EH (cell line): ENCODE measurements at places on chromosomes 5 and 9.
A peak's percentile ranks its signal among the peaks of the same experiment; 100 is the strongest.

DNA sequence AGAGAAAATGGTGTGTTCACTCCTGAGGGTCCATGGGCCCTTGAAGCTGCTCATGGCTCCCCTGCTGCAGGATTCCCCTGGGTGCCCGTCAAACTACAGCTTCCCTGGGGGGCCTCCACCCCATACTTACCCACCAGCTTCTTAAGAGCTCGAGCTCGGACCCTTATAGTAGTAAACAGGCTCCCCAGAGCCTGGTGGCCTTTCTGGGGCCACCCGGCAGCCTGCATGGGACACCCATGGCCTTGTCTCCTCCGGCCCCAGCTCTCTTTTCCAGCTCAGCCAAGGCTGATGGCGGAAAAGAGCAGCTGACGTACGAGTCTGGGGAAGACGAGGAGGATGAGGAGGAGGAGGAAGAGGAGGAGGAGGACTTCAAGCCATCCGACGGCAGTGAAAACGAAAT is 4.2 kb upstream of the CEL start:
- no peak for DNase-seq

DNA sequence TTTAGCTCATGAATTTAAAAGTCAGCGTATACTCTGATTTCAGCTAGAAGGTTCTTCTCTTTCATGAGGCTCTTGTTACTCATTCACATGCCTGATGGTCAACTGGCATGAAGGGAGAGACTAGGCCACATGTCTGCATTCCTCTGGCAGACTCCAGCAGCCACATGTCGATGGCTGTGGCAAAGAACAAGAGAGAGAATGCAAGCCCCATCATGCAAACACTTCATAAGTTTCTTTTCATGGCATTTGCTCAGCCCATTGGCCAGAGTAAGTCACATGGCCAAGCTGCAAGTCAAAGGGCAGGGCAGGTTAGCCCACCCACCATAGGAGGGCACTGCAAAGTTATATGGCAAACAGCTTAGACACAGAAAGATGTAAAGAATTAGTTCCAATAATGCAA is 5.4 kb downstream of the KCNV2 start:
- peak; percentile 74 for DNase-seq

- DNase-seq = no peak
Measured at GRCh38 chr9:104091116-104091515, 3.0 kb upstream of the SMC2 start.

GRCh38 chr5:174301848-174302625 is 256.5 kb downstream of the NSG2 start:
- DNase-seq = no peak

DNA sequence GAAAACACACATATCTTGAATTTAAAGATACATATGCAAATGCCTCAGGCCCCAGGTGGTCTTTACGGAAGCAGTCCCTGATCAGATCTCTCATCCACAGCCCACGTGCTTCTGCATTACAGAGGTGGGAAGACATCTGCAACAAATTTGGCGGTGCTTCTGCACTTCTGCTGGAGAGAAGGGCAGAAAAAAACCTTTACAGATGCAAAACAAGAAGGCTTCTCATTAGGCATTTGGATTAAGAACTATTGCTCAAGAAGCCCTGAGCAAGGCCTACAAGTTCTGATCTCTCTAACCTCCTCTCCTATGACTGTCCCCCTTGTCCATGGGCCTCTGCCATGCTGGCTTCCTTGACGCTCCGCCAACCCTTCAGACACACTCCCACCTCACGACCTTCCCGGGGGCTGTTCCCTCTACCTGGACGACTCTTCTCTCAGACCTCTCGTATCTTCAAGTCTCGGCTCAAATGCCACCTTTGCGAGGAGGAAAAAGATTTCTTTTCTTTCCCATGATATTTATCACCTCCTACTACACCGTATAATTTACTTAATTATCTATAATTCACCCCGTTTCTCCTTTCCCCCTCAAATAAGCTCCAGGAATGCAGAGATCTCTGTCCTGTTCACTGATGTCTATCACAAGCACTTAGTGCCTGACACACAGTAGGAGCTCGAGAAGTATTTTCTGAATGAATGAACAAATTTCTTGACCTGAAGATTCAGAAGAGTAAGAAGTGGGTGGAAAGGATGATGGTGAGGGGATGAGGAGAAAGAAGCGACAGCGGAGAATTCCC is 1.1 kb downstream of the MTMR12 start:
- no peak for DNase-seq

DNA sequence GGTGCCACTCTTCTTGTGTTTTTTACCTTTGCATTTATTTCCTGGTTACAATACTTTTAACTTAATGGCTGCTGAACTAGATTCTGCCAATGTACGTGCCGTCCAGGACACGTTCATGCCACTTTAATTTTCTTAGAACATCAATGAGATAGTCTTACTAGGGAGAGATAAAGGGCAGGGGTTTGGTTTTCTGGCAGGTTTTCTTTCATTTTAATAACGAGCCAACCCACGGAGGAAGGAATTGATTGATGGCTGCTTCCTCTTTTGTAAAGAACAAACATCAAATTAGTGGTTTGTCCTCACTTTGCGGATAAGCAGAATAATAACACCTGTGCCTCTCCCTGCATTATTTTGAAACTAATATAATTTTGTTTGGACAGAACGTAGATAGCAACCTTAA is 135.7 kb downstream of the DOCK8 start:
- DNase-seq = no peak

- no peak for DNase-seq
Measured at GRCh38 chr5:151198861-151199260, 25.0 kb downstream of the CCDC69 start.

DNA sequence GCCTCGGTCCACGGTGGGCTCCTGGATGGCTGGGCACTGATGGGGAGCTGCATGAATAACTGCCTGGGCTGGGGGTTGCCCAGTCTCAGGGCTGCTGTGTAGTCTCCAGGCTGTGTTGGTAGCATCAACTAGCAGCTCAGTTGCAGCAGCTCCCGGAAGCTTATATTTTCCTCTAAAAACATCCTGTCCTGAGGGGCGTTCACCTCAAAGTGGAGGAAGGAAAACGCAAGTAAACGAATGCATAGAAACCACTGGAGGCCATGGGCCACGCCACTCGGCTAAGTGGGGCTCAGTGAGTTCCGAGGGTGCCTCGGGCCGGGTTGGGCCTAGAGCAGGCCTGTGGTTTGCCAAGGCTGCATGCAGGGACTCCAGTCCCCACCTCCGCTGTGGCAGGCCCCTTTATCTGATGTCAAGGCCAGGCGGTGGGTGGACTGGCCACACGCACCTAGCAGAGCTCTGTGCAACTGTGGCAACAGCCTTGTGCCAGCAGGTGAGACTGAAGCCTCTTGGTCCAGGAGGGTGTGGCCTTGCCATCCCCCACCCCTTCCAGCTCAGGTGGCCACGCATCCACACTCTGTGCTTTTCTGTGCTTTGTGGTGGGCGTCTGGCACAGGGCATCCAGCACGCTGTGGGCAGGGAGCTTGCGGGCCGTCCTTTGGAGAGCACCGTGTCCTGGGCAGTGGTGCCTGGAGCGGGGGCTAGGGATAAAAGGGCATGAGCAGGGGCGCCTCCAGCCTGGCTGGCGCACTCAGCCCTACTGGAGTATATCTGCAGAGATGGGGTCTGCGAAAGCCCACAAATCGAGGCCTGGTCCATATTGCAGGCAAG is 15.1 kb downstream of the TCF7 start:
- no peak for DNase-seq

GRCh38 chr5:33229216-33229615 is 211.5 kb upstream of the TARS1 start:
- no peak for DNase-seq

GRCh38 chr5:109876941-109877669 is 187.4 kb downstream of the MAN2A1 start:
- peak; percentile 31 for DNase-seq

GRCh38 chr9:94923326-94924089 is 197.0 kb downstream of the AOPEP start:
- DNase-seq = no peak

- no peak for DNase-seq
Measured at GRCh38 chr9:16639644-16640043, 230.8 kb downstream of the BNC2 start.

GRCh38 chr5:180499684-180500083 is 5.5 kb downstream of the CNOT6 start:
- DNase-seq = no peak
